ENCODE measurements at places on chromosomes 11 and 22.

- H3K4me3 ChIP-seq: no peak overlapping the region
- no peak overlapping the region for H3K27ac ChIP-seq
- no peaks in the 10 kb centered on the region for H3K36me3 ChIP-seq
- DNase-seq: peak; percentile 60
- H3K27me3 ChIP-seq: peaks cover 5% of the 10 kb centered on the region
Measured at GRCh38 chr11:129313541-129314297, 61.9 kb upstream of the BARX2 start.

GRCh38 chr11:3356858-3357257 lies 22.1 kb downstream of the ZNF195 start:
- no peaks in the 10 kb centered on the region for H3K27me3 ChIP-seq
- H3K27ac ChIP-seq: no peak overlapping the region
- no peaks in the 10 kb centered on the region for H3K4me1 ChIP-seq
- peaks cover 9% of the 10 kb centered on the region for H3K36me3 ChIP-seq
- no peak for DNase-seq
- H3K4me3 ChIP-seq: no peak overlapping the region

DNA sequence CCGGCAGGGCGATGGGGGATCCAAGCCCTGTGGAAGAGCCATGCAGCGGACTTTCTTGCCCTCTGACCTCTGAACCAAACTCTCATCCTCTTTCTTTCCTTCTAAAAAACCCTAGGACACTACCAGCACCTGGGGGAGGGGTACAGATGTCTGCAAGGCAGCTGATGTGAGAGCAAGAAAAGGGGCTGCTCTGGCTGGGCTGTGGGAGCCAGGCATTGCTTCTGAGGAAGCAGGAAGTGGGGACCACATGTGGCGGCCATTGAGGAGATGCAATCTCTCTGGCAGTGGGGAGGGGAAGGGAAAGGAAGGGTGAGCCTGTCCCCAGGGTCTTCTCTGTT lies 36.0 kb downstream of the FAM83F start:
- DNase-seq: no peak
- no peak overlapping the region for H3K4me3 ChIP-seq
- no peaks in the 10 kb centered on the region for H3K4me1 ChIP-seq
- H3K27me3 ChIP-seq: peaks cover 13% of the 10 kb centered on the region
- H3K27ac ChIP-seq: no peak overlapping the region
- no peaks in the 10 kb centered on the region for H3K36me3 ChIP-seq

GRCh38 chr11:95067841-95068219 lies 1.1 kb downstream of the SRSF8 start:
- peak overlapping the region; percentile 84 for H3K4me3 ChIP-seq
- no peaks in the 10 kb centered on the region for H3K36me3 ChIP-seq
- H3K27ac ChIP-seq: peak overlapping the region; percentile 82

GRCh38 chr11:58866788-58867187 lies 22.3 kb upstream of the GLYATL2 start:
- no peaks in the 10 kb centered on the region for H3K4me1 ChIP-seq
- no peak for DNase-seq
- no peaks in the 10 kb centered on the region for H3K27me3 ChIP-seq
- no peak overlapping the region for H3K27ac ChIP-seq

- DNase-seq: peak; percentile 32
- H3K27ac ChIP-seq: no peak overlapping the region
- H3K27me3 ChIP-seq: peaks cover 88% of the 10 kb centered on the region
- no peaks in the 10 kb centered on the region for H3K36me3 ChIP-seq
- H3K4me1 ChIP-seq: peaks cover 5% of the 10 kb centered on the region
Measured at GRCh38 chr11:31808721-31809540, 2.2 kb downstream of the PAX6 start.

DNA sequence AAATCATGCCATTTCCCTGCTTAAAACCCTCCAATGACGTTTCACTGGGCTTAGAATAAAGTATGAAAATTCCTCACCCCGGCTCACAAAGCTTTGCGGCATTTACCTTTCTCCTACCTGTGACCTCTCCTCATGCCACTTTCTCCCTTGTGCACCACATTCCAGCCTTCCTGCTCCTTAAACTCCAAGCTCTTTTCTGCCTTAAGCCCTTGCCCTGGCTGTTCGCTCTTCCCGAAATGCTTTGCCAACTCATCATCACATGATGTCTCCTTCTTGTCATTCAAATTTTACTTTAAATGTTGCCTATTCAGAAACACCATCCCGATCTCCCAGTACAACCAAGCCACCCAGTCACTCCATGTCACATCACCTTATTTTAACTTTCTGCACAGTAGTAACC lies 2.0 kb downstream of the PLEKHA7 start:
- H3K36me3 ChIP-seq: no peaks in the 10 kb centered on the region
- no peak overlapping the region for H3K4me3 ChIP-seq
- no peaks in the 10 kb centered on the region for H3K4me1 ChIP-seq
- peaks cover 26% of the 10 kb centered on the region for H3K27me3 ChIP-seq
- DNase-seq: no peak

DNA sequence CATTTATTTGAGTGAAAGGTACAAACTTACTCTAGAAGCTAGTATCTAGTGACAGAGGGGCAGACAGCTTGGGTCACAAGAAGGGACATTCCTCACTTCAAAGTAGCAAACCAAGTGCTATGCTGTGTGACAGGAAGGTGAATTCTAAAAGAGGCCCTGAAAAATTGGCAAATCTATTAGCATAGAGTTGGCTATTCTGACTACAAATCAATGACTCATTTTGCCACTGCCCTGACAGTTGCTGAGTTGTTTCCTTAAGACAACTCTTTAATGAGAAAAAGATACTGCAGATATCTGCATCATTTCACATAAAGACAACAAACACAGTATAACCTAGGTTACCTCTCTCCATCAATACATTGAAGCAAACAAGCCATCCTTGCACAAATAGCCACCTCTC lies 524.0 kb upstream of the LRRC4C start:
- no peak overlapping the region for H3K4me3 ChIP-seq
- peak; percentile 49 for DNase-seq
- no peaks in the 10 kb centered on the region for H3K36me3 ChIP-seq
- no peaks in the 10 kb centered on the region for H3K27me3 ChIP-seq
- H3K4me1 ChIP-seq: no peaks in the 10 kb centered on the region
- no peak overlapping the region for H3K27ac ChIP-seq

DNA sequence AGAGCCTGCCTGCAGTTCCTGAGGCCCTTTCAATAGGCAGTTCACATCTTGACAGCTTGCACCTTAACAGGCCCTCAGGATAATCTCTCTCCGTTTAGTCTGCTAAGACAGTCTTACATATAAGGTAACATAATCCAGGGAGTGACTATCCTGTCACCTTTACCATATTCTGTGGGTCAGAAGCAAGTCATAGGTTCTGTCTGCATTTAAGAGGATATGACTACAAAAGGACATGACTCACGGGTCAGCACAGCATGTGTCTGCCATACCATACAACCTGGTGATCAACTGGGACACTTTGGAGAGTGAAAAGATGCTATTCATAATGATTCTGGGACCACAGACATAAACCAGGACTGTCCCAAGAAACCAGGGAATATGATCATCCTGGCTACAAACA lies 611.1 kb downstream of the SOX6 start:
- H3K27ac ChIP-seq: no peak overlapping the region
- no peaks in the 10 kb centered on the region for H3K36me3 ChIP-seq
- H3K27me3 ChIP-seq: no peaks in the 10 kb centered on the region
- DNase-seq: no peak
- no peaks in the 10 kb centered on the region for H3K4me1 ChIP-seq

DNA sequence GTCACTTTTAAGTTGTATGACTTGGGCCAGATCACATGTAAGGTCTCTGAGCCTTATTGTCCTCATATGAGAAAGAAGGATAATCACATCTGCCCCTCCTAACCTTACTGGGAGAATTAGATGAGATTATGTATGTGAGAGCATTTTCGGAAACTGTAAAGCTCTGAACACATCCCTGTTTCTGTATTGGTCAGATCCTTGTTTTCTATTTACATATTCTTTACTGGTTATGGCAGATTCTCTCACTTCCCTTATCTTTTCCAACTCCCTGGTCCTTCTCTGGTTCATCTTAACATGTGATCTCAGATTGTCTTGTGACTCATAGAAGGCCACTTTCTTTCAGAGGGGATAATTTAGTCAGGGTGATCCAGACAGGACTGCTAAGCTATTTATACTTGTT lies 41.8 kb downstream of the CCDC81 start:
- no peak overlapping the region for H3K27ac ChIP-seq
- DNase-seq: no peak
- no peaks in the 10 kb centered on the region for H3K36me3 ChIP-seq
- no peaks in the 10 kb centered on the region for H3K27me3 ChIP-seq

DNA sequence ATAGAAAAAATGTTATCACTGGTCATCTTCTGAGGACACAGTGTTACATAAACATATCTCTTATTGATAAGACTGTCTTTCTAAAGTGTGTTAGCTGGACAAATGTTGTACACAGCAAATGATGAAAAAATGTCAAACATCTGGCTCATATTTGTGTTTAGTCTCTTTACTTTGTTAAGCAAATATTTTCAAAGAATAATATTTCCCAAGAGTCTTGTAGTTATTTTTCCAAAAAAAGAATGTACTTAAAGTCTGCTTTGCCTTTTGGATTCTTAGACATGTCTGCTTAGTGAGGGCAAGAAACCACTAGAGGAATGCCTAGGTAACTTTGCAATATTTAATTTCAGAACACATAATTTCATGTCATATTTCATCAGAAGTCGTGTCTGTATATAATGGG lies 23.9 kb upstream of the CCDC179 start:
- H3K4me1 ChIP-seq: no peaks in the 10 kb centered on the region
- H3K4me3 ChIP-seq: no peak overlapping the region
- no peaks in the 10 kb centered on the region for H3K36me3 ChIP-seq
- no peaks in the 10 kb centered on the region for H3K27me3 ChIP-seq

- DNase-seq: no peak
- no peak overlapping the region for H3K4me3 ChIP-seq
- H3K27me3 ChIP-seq: no peaks in the 10 kb centered on the region
- no peak overlapping the region for H3K27ac ChIP-seq
- H3K36me3 ChIP-seq: no peaks in the 10 kb centered on the region
Measured at GRCh38 chr11:94788396-94788795, 20.2 kb downstream of the AMOTL1 start.

DNA sequence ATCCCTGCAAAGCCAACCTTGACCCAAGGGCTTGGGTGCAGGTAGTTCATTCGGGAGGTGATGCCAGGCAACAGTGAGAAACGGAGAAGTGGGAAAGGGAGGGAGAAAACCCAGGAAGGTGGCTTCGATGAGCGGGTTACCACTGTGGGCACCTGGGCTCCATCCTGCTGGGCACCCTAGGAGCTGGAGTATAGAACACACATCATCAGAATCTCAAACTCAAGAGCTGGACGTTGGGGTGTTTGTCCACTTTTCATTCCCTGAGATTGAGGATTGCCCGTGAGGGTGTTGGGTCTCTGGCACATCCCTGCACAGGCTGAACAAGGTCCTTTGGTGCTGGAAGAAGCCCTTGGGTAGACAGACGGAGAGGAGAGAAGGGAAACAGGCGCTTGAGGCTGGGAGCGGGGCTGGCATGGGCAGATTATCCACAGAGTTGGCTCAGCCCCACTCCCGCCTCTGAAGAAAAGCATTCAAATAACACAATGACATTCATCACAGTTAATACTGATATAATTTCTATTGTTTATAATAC lies 70.4 kb downstream of the LRRC32 start:
- no peak for DNase-seq
- H3K36me3 ChIP-seq: no peaks in the 10 kb centered on the region
- H3K4me3 ChIP-seq: no peak overlapping the region
- H3K27ac ChIP-seq: no peak overlapping the region
- H3K4me1 ChIP-seq: peaks cover 26% of the 10 kb centered on the region

DNA sequence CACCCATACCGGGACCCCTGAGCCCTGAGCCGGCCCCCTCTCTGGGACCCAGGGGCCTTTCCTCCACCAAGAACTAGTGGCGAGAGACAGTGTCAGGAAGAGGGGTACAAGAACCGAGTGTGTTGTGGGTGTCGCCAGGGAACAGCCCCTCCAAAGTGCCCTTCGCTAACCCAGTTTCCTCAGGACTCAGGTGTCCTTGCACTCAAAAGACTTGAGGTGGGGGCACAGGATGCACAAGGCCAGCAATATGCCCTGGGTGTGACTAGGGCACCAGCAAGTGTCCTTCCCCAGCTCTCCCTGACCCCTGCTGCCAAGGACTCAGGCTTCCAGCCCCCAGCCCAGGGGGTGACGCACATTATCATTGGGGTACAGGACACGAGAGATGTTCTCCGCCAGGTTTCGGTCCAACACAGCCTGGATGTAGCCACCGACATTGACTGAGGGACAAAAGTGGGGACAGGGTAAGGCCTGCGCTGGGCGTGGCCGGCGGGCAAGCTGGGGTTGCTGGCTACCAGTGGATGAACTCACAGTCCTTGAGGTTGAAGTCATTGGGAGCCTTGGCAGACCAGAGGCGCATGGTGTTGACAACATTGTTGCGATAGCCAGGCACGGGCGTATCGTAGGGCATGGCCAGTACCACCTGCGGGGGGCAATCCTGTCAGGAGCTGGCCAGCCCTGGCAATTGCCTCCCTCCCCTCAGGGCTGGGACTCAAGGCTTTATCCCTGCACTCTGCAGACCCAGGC lies 4.7 kb downstream of the PYGM start:
- no peak overlapping the region for H3K27ac ChIP-seq
- H3K27me3 ChIP-seq: no peaks in the 10 kb centered on the region
- DNase-seq: no peak

DNA sequence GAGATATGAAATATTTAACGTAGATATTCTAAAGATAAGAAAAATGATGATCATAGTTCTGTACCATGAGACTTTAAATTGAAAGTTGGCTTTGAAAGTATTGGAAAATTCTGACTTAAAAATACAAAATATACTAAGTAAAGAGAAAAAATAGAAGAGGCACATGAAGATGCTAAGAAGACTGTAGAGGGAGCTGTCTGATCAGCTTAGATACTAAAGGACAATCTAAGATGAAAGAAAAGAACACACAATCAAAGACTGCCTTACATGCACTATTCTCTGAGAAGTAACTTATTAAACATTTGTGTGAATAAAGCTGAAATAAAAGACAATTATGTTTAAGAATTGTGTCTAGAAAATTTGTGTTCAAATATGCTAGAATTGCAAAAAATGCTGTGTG lies 55.1 kb downstream of the RBMXL2 start:
- H3K4me3 ChIP-seq: no peak overlapping the region
- no peaks in the 10 kb centered on the region for H3K36me3 ChIP-seq
- no peak overlapping the region for H3K27ac ChIP-seq
- no peaks in the 10 kb centered on the region for H3K27me3 ChIP-seq
- no peaks in the 10 kb centered on the region for H3K4me1 ChIP-seq

DNA sequence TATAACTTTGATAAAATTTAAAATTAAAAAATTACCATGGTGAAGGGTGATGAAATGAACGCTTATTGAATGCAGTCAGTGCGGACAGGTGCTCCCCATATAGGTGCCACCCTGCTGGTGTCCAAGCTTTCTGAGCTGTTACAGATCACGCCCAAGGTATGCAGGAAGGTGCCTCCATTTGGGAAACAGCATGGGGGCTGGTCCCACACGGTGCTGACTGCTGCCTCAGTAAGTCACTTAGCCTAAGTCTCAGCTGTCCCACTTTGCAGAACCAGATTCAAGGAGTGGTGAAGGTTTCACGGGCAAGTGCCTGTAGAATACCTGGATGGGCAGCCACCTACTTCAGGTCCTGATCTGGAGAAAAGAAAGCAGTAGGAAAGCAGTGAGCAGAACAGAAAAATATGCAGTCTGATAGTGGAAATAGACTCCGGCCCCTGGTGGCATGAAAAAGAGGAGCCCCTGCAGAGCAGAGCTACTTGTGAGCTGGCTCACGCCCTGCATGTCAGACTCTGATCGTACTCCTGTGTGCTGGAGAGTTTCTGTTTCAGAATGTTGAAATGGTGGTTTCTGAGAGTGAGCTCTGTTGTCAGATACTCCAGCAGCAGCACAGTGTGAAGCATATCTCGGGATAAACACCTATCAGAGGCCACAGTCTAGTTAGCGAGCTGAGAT lies 33.2 kb downstream of the ADORA2A start:
- H3K4me1 ChIP-seq: peaks cover 1% of the 10 kb centered on the region

GRCh38 chr11:134516529-134516928 lies 104.5 kb upstream of the B3GAT1 start:
- H3K4me1 ChIP-seq: no peaks in the 10 kb centered on the region
- H3K4me3 ChIP-seq: no peak overlapping the region
- no peak overlapping the region for H3K27ac ChIP-seq
- DNase-seq: no peak
